ENCODE measurements at places on chromosomes 16 and 17. TPM values are rescaled to one million over a fixed set of nuclear protein-coding genes. Genes with fewer than 3 reads are reported as not detected.

DNASE1 gene
- 14.3 TPM for total RNA-seq

PCTP gene
- 28.1 TPM for total RNA-seq

FOXN1 gene
- total RNA-seq, result 0.15 TPM

IGF2BP1 gene
- total RNA-seq, result not detected

TEDC2 gene
- 0.68 TPM for total RNA-seq

CBFA2T3 gene
- 14.3 TPM for total RNA-seq

SPNS2 gene
- 42.0 TPM for total RNA-seq

DHRS7C gene
- not detected for total RNA-seq

MAZ gene
- total RNA-seq, result 169 TPM

TMEM204 gene
- 63.1 TPM for total RNA-seq

PRAC1 gene
- not detected for total RNA-seq

CHST5 gene
- 0.62 TPM for total RNA-seq

DNA sequence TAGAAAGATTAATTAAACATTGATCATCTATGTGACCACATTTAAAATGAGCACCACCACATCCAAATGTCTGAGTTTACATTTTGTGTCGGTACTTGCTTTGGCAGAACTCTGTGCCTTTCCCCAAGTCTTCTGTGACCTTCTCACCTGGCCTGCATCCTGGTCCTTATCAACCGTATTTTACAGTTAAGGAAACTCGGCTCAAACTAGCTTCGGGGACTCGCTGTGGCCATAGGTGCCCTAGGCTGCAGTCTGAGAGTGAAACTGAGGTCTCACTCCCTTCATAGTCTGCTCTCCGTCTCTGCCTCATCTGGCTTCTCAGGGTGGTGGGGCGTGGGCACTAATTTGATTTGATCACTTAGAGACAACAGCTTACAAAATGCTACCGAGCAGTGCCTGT, 555.5 kb downstream of the WWOX start:
- no peak overlapping the region for H3K4me3 ChIP-seq
- peaks cover 8% of the 10 kb centered on the region for H3K4me1 ChIP-seq
- H3K27ac ChIP-seq, result no peak overlapping the region
- no peaks in the 10 kb centered on the region for H3K36me3 ChIP-seq
- H3K27me3 ChIP-seq, result no peaks in the 10 kb centered on the region
- DNase-seq, result no peak

DNA sequence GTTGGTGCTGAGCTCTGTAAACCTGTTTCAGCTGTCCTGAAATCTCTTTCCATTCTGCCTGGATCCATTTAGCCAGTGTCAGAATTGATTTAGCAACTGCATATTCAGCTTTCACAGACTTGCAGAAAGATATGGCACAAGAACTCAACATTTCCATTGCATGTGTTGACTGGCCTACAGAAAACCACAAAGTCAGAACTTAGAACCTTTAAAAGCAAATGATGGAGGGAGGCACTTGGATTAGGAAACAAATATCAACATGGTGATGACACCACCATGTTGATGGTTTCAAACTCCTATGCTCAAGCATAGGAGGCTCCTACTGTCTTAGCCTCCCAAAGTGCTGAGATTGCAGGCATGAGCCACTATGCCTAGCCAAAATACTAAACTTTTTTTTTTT, 52.3 kb upstream of the ARL6IP1 start:
- no peaks in the 10 kb centered on the region for H3K27me3 ChIP-seq
- no peak overlapping the region for H3K4me3 ChIP-seq
- H3K36me3 ChIP-seq, result peaks cover 100% of the 10 kb centered on the region
- no peaks in the 10 kb centered on the region for H3K4me1 ChIP-seq
- no peak overlapping the region for H3K27ac ChIP-seq
- DNase-seq, result no peak

GRCh38 chr16:48101069-48101674, 54.6 kb downstream of the ABCC12 start:
- H3K27ac ChIP-seq, result no peak overlapping the region
- no peak for DNase-seq
- H3K27me3 ChIP-seq, result no peaks in the 10 kb centered on the region

GRCh38 chr17:33753452-33753851, 460.4 kb upstream of the ASIC2 start:
- no peak overlapping the region for H3K4me3 ChIP-seq
- H3K4me1 ChIP-seq, result no peaks in the 10 kb centered on the region
- no peak overlapping the region for H3K27ac ChIP-seq
- H3K36me3 ChIP-seq, result no peaks in the 10 kb centered on the region

DNA sequence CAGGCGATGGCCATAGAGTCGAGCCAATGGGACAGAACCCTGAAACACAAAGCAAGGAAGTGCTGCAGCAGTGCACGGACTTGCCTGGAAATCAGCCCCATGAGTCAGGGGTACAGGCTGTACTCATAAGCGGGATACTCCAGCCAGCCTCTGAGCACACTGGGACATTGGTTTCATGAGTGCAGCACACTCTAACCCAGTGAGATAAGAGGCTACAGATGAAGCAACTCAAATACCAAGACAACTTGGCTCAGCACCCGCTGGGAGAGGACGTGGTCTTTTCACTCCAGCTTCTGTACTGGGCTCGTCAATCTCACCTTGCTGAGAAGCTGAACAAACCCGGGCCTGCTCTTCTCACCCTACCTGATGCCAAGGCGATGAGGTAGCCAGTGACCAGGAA, 98.2 kb downstream of the AXIN2 start:
- no peaks in the 10 kb centered on the region for H3K27me3 ChIP-seq
- peak overlapping the region; percentile 76 for H3K27ac ChIP-seq
- H3K4me1 ChIP-seq, result peaks cover 31% of the 10 kb centered on the region
- no peak overlapping the region for H3K4me3 ChIP-seq
- peak; percentile 86 for DNase-seq

GRCh38 chr17:57424777-57425188, 168.5 kb downstream of the MSI2 start:
- H3K27me3 ChIP-seq, result no peaks in the 10 kb centered on the region
- peaks cover 3% of the 10 kb centered on the region for H3K4me1 ChIP-seq
- no peaks in the 10 kb centered on the region for H3K36me3 ChIP-seq
- no peak overlapping the region for H3K27ac ChIP-seq

DNA sequence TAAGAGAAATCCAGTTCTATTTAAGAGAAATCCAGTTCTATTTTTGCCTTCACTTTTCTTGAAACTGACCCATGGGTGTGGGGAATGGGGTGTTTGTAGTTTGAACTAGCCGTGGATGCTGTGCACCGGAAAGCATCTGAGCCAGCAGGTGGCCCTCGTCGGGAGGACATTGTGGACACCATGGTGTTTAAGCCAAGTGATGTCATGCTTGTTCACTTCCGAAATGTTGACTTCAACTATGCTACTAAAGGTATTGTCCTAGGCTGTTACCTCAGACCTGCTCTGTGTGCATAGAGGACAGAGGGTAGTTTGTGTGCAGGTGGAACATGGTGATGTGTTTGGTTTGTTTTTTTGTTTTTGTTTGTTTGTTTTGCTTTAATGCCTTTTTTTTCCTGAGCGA, 3.3 kb downstream of the ATXN2L start:
- peaks cover 27% of the 10 kb centered on the region for H3K4me1 ChIP-seq
- H3K27ac ChIP-seq, result no peak overlapping the region
- H3K36me3 ChIP-seq, result peaks cover 62% of the 10 kb centered on the region
- no peak overlapping the region for H3K4me3 ChIP-seq
- DNase-seq, result no peak

DNA sequence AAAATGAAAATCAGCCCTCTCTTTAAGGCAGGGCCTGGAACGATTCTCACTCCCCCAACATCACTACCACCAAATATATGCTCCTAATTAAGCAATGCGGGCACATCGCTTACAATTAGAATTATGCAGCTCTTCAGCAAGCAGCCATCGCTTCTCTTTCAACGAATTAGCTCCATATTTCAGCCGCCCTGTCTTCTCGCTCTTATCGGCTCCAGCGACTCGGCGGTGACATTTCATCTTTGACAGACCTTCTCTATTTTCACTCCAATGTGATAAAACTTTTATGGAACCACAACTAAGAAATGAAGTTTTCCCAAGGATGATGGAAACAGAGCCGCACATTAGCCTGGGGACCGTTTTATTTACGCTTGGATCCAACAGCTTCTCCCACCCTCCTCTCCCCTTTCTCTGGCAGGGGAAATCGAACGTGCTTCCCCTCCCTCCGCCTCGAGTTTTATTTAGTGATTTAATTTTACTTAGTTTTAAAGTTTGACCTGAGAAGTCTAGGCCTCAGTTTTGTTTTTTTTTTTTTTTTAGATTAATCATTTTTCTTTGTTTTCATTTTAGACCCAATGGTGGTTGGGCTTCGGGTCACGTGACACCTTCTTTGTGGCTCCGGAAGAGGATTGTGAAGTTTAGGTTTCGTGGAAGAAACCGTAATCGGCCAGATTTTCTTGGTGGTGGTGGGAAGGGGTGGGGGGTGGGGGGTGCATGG, 3.1 kb upstream of the HOXB2 start:
- peaks cover 62% of the 10 kb centered on the region for H3K27me3 ChIP-seq
- DNase-seq, result no peak
- peak overlapping the region; percentile 76 for H3K27ac ChIP-seq
- H3K4me1 ChIP-seq, result peaks cover 24% of the 10 kb centered on the region

- no peak for DNase-seq
- no peaks in the 10 kb centered on the region for H3K4me1 ChIP-seq
- no peak overlapping the region for H3K4me3 ChIP-seq
- H3K27me3 ChIP-seq, result peaks cover 4% of the 10 kb centered on the region
Observed at GRCh38 chr16:55189224-55189623, 134.8 kb upstream of the IRX6 start.

GRCh38 chr16:74268372-74268782, 28.2 kb upstream of the PSMD7 start:
- H3K36me3 ChIP-seq, result no peaks in the 10 kb centered on the region
- H3K4me1 ChIP-seq, result no peaks in the 10 kb centered on the region
- H3K4me3 ChIP-seq, result no peak overlapping the region
- H3K27me3 ChIP-seq, result peaks cover 3% of the 10 kb centered on the region

GRCh38 chr16:86960266-86960665, 356.9 kb downstream of the C16orf95 start:
- H3K27me3 ChIP-seq, result peaks cover 43% of the 10 kb centered on the region
- no peak overlapping the region for H3K27ac ChIP-seq
- H3K36me3 ChIP-seq, result no peaks in the 10 kb centered on the region
- H3K4me1 ChIP-seq, result no peaks in the 10 kb centered on the region
- H3K4me3 ChIP-seq, result no peak overlapping the region

- no peaks in the 10 kb centered on the region for H3K36me3 ChIP-seq
- peak; percentile 34 for DNase-seq
- no peak overlapping the region for H3K4me3 ChIP-seq
- H3K27ac ChIP-seq, result no peak overlapping the region
- no peaks in the 10 kb centered on the region for H3K27me3 ChIP-seq
Observed at GRCh38 chr17:40060887-40061608, 1.7 kb upstream of the THRA start.

DNA sequence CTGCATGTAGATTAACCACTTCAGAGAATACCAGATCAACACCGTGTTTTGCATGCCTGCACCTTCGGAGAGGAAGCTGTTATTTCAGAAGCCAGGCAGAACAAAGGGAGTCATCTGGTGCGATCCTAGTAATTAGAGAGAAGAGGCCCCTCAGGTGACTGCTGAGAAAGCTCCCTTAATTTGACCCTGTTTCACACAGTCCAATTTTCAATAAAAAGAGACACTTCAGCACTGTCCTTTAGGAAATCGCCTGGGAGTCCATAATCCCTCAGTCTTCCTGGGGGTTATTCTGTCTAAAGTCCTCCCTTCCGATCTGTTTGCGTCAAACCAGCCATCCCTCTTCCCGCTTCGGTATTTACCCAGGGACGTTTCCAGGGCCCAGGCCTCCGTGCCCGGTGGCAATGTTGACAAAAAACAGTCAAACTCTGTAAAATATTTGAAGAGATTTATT, 23.4 kb upstream of the TNRC6C start:
- H3K27me3 ChIP-seq, result peaks cover 19% of the 10 kb centered on the region
- H3K36me3 ChIP-seq, result no peaks in the 10 kb centered on the region

DNA sequence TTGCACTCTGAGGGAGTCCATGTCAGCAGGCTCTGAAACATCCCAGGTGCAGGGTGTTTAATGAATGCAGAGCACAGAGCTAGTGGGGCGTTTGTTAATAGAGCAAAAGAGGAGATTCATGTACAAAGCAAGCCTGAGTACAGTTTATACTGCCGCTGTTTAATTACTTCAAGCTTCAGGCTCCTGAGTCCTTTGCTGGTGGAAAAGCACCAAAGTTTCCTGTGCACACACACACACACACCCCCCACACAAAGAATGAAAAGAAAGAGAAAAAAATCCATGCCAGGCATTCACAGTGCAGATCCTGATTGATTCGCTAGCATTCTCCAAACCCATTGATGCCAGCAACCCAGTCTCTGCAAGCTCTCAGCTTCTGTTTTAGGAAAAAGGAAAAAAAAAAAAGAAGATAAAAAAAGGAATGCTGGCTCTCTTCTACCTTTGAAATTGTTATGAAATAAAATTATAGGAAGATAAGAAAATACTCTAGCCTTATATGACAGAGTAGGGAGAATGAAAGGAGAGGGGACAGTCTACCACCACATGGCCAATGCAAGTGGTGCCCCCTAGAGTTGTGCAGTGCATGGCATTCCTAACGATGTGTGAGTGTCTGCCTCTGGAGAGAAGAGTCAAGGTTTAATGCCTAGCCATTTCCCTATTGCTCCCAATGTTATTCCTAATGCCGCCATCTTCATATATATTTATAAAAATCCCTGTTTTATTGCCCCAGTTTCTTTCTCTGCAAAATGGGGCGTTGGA, 216.5 kb downstream of the TMEM114 start:
- no peak overlapping the region for H3K4me3 ChIP-seq
- H3K27me3 ChIP-seq, result no peaks in the 10 kb centered on the region
- no peak for DNase-seq
- no peaks in the 10 kb centered on the region for H3K36me3 ChIP-seq
- H3K4me1 ChIP-seq, result no peaks in the 10 kb centered on the region
- no peak overlapping the region for H3K27ac ChIP-seq

- no peaks in the 10 kb centered on the region for H3K27me3 ChIP-seq
- peaks cover 40% of the 10 kb centered on the region for H3K4me1 ChIP-seq
- peak overlapping the region; percentile 46 for H3K27ac ChIP-seq
- H3K4me3 ChIP-seq, result no peak overlapping the region
- DNase-seq, result peak; percentile 78
Observed at GRCh38 chr17:27315322-27315721, 21.4 kb downstream of the WSB1 start.

DNA sequence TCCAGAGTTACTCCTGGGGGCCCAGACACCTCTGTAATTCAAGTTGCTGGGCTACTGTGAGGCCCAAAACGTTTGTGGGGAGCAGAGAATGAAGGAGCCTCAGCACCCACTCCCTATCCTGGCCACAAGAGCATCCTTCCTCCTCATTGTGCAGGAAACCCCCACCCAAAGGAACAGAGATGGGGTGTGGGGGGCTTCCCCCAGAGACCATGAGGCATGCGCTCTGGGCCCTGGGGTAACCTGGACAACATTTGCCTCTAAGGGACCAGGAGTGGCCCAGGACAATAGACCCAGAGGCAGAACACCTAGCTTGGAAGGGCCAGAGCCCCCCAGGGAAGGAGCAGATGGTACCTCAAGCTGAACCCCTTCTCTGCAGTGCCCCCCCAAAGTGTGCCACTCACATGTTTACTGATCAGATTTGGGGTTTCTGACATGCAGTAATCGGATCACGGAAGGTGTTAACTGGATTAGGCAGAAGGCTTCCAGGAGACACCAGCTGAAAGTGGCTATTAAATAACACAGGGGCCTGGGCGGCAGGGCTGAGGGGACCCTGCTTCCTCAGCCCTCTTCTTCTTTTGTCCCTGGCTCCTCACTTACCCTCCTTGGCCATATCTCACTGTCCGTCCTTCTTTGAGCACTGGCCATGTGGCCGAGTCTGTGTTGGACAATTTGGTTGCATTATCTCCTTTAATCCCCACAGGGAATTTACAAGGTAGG, 50.8 kb downstream of the SDK2 start:
- H3K4me3 ChIP-seq, result no peak overlapping the region
- no peak overlapping the region for H3K27ac ChIP-seq
- no peaks in the 10 kb centered on the region for H3K27me3 ChIP-seq
- H3K4me1 ChIP-seq, result peaks cover 23% of the 10 kb centered on the region
- DNase-seq, result no peak

Data from lower lobe of right lung (tissue), 2 donors.